Lung microvascular endothelial cell (primary cell): ENCODE measurements at places on chromosomes 7 and 10. TPM values are rescaled to one million over a fixed set of nuclear protein-coding genes. Genes with fewer than 3 reads are reported as not detected.

DNA sequence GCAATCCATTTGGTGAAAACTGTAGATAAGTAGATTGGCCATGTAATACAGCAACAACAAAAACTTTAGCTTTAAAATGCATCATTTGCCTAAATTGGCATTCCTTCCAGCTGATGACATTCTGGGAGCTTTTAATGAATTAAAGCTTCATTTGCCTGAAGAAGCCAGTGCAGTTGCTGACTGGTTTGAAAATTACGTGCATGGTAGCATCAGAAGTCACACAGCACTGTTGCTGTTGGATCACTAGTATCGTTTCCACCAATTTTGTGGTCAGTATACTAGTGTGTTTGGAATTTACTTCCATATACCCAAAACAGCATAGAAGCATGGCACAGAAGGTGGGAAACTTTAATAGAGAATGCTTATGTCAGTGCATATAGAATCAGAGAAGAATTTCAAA, 194.9 kb downstream of the ETV1 start:
- no peak for DNase-seq

- no peak for DNase-seq
These were observed 287.8 kb upstream of the SHH start for GRCh38 chr7:156100086-156100485.

Gene DPP6
- total RNA-seq: not detected in 2 replicates

Gene CCDC146
- 0.65 and 0.79 TPM in 2 replicates for total RNA-seq
